ENCODE measurements at places on chromosomes 11 and 22.

GRCh38 chr11:123183391-123184099 is 11.5 kb downstream of the CLMP start:
- no peak for DNase-seq

DNA sequence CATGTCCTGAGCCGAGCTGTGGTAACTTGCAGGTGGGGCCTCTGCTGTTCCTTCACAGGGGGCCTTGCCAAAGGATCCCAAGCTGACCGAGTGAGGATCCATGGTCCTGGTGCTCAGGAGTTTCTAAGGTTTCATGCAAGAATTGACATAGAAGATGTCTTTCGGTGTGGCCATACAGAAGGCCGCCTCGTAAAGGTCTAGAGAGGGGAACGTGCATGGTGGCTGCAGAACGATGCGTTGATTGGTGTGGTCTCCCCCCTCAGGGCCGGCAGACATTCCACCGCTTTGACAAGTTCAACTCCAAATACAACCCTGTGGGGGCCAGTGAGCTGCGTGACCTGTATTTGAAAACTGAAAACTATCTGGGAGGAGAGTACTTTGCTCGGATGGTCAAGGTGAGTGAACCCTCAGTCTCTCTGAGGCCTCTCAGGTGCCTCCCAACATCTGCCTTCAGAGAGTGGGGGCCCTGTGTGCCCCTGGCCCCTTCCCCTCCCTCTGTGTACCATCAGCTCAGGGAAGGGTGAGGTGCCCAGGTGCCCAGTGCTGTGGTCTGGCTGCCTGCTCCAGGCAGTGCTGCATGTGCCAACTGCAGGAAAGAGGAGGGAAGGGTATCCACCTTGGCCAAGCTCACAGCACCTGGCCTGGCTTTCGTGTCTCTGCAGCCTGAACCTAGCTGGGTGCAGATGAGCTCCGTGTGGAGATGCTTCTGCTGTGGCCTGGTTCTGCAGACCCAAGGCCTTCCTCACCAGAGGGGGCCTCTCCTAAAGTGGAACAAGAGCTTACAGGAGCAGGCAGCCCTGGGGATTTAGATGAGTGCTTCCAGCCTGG is 39.8 kb downstream of the AMPD3 start:
- no peak for DNase-seq

- no peak for DNase-seq
Measured at GRCh38 chr11:41102471-41102870, 357.0 kb downstream of the LRRC4C start.

DNA sequence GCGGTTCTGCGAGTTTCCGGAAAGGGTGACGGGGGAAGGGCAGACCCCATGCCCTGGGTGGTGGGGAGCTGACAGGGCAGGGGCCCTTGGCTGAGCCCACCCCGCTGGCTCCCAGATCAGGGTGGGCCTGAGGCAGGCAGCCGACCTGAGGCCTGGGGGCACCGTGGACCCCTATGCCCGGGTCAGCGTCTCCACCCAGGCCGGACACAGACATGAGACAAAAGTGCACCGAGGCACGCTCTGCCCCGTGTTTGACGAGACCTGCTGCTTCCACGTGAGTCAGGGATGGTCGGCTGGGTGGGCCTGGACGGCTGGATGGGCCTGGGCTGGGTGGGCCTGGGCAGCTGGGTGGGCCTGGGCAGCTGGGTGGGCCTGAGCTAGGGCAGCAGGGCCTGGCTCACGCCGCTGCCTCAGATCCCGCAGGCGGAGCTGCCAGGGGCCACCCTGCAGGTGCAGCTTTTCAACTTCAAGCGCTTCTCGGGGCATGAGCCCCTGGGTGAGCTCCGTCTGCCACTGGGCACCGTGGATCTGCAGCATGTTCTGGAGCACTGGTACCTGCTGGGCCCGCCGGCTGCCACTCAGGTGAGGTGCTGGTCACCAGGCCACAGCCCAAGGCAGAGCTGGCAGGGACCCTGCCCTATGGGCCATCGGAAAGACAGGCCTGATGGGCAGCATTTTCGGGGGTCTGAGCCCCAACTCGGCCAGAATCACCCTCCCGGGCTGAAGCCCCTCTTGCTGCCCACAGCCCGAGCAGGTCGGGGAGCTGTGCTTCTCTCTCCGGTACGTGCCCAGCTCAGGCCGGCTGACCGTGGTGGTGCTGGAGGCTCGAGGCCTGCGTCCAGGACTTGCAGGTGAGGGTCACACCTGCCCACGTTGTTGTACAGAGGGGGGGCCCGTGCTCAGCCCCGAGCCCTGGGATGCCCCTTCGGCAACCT is 1.5 kb downstream of the SYT8 start:
- no peak for DNase-seq

DNA sequence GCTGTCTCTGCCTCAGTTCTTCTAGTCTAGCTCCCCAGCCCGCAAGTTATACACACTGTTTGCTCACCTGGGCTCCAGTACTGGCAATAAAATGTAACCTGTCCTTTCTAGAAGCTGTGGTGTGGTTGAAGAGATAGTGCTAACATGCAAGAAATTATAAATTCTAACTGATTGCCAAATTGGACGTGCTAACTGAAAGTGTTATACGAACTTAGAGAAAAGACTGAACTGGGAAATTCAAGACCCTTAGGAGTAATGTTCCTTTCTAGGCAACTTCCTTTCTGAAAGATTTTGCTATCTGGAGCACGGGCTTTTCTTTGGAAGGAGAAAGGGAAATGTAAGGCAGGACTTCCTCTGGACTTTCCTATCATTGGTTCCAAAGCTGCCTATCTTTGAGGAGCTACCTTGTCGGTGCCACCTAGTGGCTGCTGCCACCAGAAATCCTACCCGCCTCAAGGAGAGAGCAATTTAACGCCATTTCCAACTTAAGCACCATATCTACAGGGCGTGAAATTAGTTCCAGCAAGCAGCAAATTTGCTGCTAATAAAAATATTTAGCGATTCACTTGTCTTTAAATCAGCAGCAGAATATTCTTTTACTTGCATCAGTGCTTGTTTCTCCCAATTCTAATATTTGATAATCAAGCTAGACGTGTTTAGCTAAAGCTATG is 12.7 kb upstream of the TMEM218 start:
- peak; percentile 90 for DNase-seq

DNA sequence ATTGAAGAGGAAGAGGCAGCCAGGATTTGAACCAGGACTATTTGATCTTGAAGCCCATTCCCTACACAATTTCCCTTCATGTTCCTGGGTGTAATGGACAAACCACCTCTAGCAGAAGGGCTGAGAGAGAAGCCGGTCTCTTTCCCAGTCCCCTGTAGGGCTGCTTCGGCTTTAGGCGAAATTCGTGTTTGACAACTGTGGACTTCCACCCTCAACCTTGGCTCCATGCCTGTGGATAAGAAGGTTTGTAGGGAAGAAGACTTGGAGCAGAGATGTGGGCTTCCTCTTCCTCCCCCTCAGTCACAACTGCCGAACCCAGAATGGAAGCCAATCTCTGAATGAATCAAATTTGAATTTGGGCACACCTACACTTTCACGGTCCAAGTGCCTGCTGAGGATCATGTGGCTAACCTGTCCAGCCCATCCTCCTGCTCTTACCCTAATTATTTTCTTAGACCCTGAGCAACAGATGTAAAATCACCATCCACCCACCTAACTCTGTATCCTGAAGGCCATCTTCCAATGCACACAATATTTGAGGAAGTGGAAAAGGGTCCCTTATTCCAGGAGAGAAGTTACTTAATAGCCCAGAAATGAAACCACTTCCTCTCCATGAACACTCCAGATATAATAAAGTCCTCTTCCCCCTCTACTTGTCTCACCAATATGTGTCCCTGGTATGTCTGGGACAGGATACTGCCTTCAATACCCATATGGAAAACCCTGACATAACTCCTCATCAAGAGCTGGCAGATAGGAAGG is 10.1 kb upstream of the SCN2B start:
- peak; percentile 55 for DNase-seq

GRCh38 chr11:72507050-72507449 is 72.7 kb upstream of the CLPB start:
- no peak for DNase-seq

- no peak for DNase-seq
Measured at GRCh38 chr22:31439808-31440207, 40.4 kb downstream of the DRG1 start.

DNA sequence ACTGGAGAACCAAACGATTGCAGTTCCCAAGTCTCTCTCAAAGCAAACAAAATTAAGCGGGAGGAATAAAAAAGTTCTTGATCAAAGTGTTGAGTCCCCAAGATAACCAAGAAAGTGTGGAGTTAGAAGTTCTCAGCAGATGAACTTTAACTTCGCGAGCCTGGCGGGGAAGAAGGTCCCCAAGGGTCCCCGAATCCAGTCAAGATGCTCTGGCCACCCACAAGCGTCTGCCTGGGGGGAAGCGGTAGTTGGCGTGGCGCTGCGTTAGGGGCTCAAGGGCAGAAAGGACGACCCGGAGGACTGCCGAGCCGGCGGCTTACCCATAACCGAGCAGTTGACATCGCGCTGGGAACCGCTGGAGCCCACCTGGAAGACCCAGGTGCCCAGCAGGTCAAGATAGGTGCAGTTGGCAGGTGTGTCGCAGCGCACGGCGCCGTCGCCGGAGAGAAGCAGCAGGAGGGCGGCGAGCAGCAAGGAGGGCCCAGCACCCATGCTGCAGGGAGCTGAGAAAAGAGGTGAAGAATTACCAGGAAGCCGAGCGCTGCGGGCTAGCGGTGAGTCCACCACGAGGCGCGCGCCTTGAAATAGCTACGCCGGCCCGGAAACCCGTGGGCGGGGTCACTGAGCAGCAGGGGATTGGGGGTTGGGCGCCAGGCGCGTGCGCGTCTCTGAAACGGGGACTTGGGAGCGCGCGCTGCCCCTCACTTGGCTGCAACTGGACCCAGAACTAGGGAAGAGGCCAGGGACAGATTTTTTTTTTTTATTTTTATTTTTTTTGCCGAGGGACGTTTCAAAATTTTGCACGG is at the start of gene CTSC:
CTSC (minus strand) TSS at position 556 of the 806 bp plus-strand sequence; CDS start at position 492, 64 bp downstream.
- DNase-seq, result peak; percentile 91

- DNase-seq, result no peak
Measured at GRCh38 chr22:21803811-21804249, 63.6 kb downstream of the MAPK1 start.

DNA sequence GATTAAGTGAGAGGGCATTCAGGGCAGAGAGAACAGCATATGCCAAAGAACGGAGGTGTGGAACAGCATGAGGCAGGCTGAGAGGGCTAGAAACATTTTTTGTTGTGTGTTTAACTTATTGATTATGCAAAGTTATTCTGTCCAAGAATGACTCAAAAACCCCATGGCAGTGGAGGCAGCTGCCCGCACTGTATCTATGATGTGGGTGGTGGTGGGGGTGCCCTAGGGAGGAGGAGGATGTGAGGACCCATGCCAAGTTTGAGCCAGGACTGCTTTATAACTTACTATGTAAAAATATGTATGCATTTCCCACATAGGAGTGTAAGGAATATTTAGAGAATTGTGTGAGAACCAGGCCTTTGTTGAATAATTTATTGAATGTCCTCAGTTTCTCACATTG is 85.4 kb upstream of the GNAZ start:
- DNase-seq, result no peak

DNA sequence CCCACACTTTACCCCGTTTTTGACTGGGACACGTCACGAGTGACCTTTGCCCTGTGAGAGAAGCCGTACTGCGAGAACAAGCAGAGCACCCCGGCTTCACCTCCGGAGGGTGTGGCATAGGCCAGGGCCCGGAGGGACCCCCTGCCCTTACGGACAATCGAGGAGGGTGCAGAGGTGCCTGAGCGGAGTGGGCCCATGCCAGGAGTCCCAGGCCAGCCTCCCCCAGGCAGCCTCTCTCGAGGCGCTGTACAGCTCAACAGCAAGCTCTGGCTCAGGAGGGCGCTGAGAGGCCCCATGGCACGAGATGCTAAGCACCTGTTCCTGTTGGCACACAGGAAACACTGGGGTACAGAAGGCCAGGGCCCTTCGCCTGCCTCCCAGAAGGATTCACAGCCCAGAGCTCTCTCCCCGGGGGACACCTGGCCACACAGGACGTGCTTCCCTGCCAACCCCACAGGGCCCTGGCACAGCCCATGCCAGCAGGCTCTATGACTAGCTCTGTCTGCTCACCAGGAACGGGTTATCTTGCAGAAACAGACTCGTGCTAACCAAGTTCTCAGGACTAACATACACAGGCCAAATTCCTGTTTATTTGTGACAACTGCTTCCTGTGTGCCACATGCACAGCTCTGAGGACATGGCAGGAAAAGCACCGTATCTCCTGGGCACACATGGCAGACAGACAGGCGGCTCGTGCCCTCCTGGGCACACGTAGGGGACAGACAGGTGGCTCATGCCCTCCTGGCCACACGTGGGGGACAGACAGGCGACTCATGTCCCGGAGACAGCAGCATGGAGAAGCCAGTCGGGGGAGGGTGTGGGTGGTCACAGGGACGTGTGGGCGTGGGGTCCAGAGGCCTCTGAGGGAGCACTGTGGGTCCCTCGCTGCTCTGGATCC is 11.6 kb downstream of the TOLLIP start:
- DNase-seq, result no peak

GRCh38 chr11:64260147-64260708 is 8.9 kb downstream of the PLCB3 start:
- no peak for DNase-seq

GRCh38 chr11:74739546-74740270 is 8.5 kb upstream of the CHRDL2 start:
- peak; percentile 52 for DNase-seq

DNA sequence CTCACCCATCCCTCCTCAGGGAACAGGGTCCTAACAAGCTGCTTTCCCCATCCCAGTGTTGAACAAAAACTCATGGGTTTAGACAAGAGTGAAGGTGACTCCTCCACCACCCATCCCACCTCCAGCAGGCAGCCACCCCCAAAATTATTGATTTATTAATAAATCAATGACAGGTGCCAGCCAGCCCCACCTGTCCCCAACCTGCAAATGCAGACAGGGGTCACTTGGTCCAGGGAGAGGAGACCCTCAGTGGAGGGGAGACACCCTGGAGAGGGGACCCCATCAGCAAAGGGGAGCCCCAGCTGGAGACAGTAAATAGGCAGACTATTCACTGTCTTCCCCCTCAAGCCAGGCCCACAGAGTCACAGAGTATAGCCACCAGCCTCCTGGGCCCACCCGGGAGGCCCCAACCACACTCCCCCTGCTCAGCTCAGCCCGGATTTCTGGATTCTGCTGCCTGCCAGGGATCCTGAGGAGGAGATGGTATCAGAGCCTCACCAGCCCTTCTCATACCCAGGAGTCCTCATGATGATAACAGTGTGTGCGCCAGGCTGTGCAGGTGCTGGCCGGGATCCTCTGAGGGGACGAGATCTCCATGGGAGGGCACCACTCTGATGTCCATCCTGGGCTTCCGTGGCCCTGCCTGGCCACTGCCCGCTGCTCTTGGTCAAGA is 8.8 kb upstream of the CD81 start:
- no peak for DNase-seq

GRCh38 chr11:61903845-61904244 is 12.5 kb upstream of the FADS3 start:
- no peak for DNase-seq

GRCh38 chr22:45546333-45547015 is 43.8 kb downstream of the FBLN1 start:
- DNase-seq, result no peak

- no peak for DNase-seq
Measured at GRCh38 chr11:6979365-6979764, 40.8 kb downstream of the ZNF214 start.

DNA sequence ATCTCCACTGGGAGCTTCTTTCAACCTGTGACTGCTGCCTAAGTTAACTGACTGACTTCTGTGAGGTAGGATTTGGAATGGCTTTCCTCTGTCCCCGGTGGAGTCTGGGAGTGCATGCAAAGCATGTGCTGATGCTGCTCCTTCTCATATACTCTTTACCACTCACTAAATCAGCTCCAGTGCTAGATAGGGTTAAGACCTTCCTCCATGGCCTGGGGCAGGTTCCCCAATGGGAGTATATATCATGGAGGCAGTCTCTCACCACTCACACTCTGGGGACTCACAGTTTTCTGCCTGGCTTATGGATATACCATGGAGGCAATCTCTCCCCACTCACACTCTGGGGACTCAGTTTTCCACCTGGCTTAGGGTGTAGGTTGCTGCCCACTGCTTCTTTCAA is 10.1 kb upstream of the FANCF start:
- DNase-seq, result no peak

Data from AML-193 (cell line).